ENCODE measurements at places on chromosomes 1 and 21.

DNA sequence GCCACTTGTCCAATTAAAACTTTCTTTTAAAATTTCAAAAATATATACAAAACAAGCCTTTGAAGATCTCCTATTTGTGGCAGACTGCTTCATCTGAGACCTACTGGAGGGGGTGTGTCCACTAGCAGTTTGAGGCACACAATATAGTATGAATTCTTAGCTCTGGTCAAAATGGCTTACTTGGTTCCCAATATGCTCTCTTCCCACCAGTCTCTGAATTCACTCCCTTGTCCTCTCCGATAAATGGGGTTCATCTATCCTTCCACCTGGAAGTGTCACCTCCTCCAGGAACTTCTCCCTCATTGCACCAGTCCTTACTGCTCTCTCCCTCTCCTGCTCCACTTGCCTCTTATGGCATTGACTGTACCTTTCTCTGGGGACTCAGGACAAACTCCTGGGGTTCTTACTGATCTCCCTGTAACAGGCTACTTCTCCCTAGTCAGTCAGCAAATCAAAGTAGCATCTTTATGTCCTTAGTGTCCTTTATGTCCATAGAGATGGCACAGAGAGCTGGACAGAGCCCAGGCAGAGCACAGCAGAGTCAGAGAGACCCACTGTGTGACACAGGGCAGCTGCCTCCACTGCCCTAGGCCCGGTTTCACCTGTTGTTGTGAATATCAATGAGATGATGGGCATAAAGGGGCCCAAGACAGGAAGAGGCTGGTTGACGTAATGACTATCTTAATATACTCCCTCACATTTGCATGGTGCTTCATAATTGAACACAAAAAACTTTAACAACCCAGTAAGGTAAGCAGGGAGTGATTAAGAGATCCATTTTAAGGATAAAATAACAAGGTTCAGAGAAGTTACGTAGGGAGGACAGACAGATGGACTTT lies 3.6 kb downstream of the ASAP3 start:
- DNase-seq: no peak

GRCh38 chr1:80893115-80893514 lies 907.6 kb upstream of the ADGRL2 start:
- DNase-seq: no peak

DNA sequence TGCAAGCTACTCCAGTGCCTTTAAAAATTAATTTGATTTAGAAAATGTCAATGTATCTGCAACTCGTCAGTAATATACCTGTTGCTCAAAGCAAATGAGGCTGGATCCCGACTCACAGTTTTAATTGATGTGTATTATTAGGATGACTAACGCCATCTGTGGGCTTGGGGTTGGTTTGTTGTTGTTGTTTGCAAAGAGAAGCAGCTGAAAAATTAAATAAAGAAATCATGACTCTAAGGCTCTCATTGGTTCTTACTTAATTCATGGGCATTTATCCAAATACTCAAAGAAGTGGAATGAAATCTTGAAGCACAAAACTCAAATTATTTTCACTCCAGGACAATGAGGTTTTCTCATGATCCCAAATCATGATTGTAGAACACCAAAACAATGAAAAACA lies 46.4 kb downstream of the SEC16B start:
- no peak for DNase-seq

DNA sequence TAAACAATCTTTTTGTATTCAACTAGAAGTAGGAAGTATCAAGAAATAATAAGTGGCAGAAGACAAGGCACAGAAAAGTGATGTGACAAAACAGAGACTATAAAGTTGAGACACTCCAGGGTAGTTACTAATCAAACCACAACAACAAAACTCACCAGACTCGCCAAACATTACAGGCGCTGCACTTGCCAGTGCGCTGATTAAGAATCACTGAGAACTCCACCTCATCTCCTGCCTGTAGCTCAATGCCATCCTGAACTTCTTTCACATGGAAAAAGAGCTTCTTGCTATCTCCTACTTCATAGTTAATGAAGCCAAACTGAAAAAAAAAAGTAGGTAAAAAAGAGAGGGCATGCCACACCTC lies 2.8 kb upstream of the NRAS start:
- DNase-seq: no peak

GRCh38 chr1:236394879-236395229 lies 768 bp downstream of the EDARADD start:
- no peak for DNase-seq

DNA sequence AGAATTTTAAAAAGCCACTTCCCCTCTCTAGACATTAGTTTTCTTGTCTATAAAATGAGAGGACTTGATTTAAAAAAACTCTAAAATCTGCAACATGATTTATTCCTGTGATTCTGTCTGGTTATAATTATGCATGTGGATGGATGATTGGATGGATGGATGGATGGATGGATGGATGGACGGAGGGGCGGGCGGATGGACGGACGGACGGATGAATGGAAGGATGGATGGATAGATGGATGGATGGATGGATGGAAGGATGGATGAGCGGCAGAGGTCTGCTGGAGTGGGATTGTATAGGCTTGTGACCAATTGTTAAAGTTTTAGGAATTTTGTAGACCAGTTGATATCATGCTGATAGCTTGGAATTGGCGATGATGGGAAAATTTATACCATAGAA lies 135.2 kb upstream of the TIAM1 start:
- no peak for DNase-seq

DNA sequence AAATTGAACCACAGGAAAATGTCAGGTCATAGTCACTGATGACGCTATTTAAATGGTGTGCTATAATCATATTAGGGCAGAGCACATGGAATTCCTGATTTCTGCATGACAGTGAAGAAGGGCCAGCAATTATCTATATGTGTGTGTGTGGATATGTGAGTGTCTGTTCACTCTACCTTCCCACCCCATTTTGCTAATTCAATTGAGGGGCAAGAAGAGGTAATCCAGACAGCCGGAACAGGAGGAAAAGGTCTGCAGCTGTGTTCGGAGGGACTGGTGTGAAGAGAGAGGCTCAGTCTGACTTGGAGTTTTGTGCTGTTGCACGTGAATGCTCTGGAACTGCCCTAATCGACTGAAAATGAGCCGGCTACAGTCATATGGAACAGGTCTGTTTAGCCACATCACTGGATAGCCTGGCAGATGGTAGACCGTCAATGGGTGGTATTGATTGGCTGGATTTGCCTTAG lies 5.1 kb upstream of the ELAVL4 start:
- no peak for DNase-seq

- DNase-seq: no peak
These were observed 90.5 kb downstream of the PIK3R3 start for GRCh38 chr1:46041974-46042373.

DNA sequence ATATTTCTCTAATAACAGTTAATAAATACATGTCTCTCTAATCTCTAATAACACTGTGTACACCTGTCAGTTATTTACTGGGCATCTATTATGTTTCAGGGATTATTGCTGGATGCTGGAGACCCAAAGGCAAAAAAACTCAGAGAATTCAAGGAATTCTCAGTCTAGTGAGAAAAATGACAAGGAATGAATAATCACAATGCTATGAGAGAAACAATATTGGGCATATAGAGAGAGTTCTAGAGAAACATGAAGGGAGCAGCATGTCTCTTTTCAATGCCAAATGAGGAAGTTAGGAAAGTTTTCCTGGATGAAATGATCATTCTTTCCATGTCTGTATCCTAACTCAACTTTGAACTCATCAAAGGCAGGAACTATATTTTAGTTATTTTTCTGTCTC lies 82.8 kb downstream of the TNFSF18 start:
- no peak for DNase-seq

- DNase-seq: no peak
These were observed 154.4 kb downstream of the HHAT start for GRCh38 chr1:210482945-210483617.

DNA sequence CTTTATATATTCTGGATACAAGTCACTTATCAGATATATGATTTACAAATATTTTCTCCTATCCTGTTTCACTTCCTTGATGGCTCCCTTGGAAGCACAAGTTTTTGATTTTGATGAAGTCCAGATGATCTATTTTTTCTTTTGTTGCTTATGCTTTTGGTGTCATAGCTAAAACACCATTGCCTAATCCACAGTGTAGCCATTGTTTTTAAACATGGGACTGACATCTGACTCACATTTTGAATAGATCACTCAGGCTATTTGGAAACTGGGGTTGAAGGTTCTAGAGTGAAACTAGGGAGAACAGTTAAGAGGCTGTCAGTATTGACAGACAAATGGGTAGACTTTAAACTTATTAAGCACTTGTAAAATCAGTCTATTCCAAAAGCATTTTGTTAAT lies 16.6 kb downstream of the AK4 start:
- DNase-seq: no peak

- DNase-seq: no peak
These were observed 15.5 kb downstream of the SMYD3 start for GRCh38 chr1:246491551-246492053.

- no peak for DNase-seq
These were observed 174.8 kb downstream of the HS2ST1 start for GRCh38 chr1:87089070-87089736.

DNA sequence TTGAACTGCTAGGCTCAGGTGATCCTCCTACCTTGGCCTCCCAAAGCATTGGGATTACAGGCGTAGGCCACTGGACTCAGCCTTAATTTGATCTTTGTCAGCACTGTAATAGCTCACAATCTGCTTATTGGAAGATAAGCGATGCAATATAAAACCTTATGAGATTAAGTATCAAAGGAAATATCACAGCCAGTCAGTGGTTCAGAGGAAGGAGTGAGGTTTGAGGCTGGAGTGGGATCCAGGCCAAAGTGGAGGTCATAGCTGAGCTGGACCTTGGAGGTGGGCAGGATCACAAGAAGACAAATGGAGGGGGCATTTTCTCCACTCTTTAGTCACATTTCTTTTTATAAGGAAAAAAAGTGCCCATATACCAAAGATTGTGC lies 228.5 kb downstream of the RHOU start:
- no peak for DNase-seq

DNA sequence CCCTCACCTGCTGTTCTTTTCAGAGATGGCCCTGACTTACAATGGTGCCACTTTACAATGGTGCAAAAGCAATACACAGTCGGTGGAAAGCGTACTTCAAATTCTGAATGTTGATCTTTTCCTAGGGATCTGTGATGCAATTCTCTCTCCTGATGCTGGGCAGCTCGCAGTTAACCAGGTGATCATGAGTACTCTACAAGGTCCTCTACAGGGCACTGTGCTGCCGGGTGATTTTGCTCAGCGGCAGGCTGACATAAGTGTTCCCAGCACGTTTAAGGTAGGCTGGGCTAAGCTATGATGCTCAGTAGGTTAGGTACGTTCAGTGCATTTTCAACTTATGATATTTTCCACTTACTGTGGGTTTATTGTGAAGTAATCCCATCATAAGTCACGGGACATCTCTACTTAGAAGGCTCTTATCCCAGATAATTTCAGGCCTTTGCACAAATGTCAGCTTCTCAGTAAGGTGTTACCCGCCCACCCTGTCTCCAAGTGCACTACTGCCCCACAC lies 126.5 kb downstream of the KCNN3 start:
- no peak for DNase-seq

DNA sequence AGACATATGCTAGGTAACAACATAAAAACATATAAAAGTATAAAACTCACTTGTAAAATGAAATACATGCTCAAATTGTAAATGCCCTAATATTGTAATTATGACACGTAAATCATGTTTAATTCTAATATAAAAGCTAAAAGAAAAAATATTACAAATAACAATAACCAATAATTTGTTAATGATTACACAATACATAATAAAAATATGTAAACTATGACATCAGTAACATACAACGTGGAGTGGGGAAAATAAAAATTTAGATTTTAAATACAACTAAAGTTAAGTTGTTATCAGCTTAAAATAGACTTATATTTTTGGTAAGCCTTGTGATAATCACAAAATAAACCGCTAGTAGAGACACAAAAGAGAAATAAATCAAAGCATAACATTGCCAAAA lies 376.4 kb downstream of the BRINP2 start:
- no peak for DNase-seq

- peak; percentile 91 for DNase-seq
These were observed 6.9 kb downstream of the TNFRSF1B start for GRCh38 chr1:12173631-12174121.

GRCh38 chr1:182217071-182217470 lies 155.6 kb upstream of the ZNF648 start:
- no peak for DNase-seq

GRCh38 chr1:159939678-159940002 lies 5.8 kb downstream of the IGSF9 start:
- DNase-seq: no peak

DNA sequence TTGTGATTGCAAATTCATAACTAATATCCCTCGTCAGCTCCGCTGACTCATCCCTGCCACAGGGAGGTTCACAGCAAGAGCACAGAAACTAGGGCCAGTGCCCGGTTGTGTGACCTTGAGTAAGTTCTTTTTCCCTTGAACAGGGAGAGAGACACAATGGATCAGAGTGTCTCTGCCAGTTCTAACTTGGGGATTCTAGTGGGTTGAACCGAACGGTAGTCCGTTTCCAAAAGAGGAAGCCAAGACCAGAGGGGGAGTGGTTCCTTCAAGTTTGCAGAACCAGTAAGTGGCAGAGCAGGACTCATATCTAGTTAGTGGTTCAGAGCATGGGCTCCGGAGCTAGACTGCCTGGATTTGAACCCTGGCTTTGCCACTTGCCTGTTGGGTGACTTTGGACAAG lies 4.9 kb upstream of the SHISA4 start:
- DNase-seq: peak; percentile 77

DNA sequence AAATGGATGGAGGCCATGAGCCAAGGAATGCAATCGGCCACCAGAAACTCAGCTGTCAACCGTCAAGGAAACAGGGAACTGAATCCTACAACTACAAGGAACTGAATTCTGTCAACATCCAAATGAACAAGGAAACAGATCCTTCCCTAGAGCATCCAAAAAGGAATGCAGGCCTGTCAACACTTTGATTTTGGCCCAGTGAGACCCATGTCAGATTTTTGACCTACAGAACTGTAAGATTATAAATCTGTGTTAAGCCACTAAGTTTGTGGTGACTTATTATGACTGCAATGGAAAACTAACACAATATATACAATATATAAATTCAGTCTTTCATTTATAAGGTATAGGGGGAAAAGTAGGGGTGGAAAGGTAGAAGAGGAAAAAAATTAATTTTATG lies 55.3 kb downstream of the SHCBP1L start:
- no peak for DNase-seq

DNA sequence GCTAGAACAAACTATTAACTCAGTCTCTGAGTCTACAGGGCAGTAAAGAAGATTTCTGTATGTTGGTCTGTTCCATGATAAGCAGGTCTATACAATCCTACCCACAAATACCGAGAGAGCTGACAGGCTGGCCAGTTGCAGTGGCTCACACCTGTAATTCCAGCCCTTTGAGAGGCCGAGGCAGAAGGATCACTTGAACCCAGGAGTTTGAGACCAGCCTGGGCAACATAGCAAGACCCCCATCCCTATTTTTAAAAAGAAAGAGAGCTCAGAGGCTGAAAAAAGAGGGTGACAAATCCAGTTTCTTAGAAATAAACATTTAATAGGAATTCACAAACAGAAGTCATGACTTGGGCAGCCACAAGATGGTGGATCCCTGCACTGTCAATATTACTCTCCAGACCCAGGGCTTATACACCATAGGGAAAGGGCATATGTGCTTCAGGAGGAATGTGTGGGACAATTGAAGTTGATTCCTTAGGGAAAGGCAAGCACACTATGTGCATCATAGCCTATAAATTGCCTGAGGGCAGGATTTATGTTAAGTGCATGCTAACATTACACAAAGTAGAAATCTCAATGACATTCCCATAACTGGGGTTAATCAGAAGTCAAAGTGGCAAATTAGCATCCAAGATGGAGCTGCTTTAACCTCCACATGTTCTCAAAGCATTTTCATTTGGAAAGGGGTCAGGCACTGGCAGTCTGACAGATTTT lies 66.8 kb downstream of the SLC16A1 start:
- DNase-seq: no peak

GRCh38 chr1:82451191-82451590 lies 650.5 kb downstream of the ADGRL2 start:
- DNase-seq: no peak
